ENCODE measurements at places on chromosomes 12 and 14. TPM values are rescaled to one million over a fixed set of nuclear protein-coding genes. Genes with fewer than 3 reads are reported as not detected.

Gene DIO2
- total RNA-seq: not detected

Gene ARID2
- 52.3 TPM for total RNA-seq

Gene TEX22
- 1.9 TPM for total RNA-seq

Gene P2RX7
- 9.7 TPM for total RNA-seq

Gene MMP19
- total RNA-seq: not detected

Gene CABP1
- total RNA-seq: not detected

Gene LRTM2
- total RNA-seq: not detected

Gene MFAP5
- not detected for total RNA-seq
